ENCODE measurements at places on chromosomes 1 and 21.
A peak's percentile ranks its signal among the peaks of the same experiment; 100 is the strongest.

- no peak for DNase-seq
Measured at GRCh38 chr21:42291003-42291750, 24.0 kb downstream of the TFF3 start.

DNA sequence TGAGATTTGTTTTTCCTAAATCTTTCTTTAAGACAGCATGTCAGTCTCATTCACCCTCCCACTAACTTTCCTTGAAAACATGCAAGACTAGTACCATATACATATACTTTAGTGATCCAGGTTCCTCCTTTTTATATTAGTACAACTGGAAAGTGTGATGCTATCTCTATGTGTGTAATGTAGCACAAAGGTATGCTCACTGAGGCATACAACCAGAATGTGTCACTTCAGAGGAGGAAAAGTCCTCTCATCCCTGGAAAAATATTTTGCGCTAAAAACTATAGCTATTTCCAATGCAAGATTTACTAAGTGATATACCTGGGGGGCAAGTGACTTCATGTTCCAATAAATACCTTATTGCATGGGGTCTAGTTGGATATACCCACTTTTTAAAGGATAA is 45.9 kb downstream of the BARHL2 start:
- DNase-seq, result no peak

GRCh38 chr21:45822429-45823099 is 159.0 kb upstream of the COL6A1 start:
- no peak for DNase-seq

DNA sequence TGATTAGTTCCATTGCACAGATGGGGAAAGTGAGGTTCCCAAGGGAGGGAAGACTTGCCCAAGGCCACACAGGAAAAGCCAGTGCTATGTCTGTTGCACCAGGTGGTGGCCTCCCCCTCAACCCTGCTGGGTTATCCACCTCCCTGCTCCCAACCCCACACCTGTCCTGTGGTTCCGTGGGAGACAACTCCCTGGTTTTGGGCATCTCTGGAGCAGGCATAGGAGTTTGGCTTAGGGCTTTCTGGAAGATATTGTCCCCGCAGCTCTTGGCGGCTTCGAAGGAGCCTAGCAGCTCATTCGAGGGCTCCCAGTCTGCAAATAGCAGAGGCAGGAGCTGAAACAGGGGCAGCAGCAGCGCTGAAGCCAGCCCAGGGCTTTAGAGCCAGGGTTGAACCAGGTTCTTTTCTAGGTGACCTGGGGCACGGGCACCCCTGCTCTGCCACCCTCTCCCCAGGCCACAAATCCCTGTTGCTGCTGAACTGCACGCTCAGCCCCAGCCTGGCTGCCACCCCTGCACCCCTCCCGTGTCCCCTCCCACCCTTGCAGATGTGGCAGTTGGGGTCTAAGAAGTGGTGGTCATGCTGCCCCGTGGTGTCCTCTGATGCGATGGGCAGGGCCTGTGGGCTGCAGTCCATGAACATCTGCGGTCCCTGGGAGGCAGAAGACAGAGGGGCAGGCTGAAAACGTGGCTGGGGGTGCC is 22.1 kb downstream of the SPOCD1 start:
- DNase-seq, result no peak

DNA sequence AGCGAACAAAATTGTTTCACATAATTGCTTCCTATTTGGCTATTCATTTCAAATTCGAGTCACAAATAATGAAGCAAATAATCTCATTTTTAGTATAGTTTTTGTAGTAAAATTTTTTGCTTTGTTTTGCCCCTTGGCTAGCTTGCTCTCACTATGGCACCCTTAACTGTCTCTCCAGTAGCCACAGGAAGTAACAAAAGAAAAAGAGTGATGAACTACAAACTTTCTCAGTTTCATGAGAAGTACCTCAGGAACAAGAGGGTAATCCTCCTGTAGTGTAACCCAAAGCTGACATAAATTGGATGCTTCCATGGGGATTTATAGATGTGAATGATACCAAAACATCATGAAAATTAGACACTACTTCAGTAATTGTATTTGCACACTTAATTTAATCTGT is 242.9 kb downstream of the BARHL2 start:
- no peak for DNase-seq

DNA sequence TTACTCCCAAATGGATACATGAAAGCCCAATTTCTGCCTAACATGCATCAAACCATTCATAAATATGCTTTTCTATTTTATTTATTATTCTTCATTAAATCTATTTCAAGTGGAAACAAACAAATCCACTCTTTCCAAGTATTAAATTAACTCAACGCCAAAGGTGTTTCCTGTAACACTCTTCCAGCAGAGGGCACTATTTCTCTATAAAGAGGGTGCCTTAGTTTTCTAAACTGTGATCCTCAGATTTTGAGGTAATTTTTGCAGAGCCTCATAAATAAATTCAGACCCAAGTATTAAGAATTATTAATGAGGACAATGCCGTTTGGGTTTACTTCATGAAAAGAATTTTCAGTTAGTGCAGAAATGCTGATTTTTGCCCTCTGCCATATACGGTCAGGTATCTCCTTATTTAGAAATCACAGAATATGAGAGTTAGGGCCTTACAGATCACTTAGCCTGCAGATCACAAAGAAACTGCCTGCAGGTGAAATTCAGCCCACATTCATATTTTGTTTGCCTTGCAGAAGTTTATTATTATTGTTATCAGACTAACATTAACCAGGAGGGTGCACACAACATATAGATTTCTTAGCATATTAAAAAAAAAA is 40.1 kb upstream of the MYSM1 start:
- DNase-seq, result peak; percentile 94

GRCh38 chr1:20446796-20447195 is 39.2 kb downstream of the CAMK2N1 start:
- no peak for DNase-seq

- DNase-seq, result no peak
Measured at GRCh38 chr1:8487249-8487648, 169.3 kb downstream of the SLC45A1 start.

GRCh38 chr1:223780318-223780717 is 65.4 kb downstream of the TP53BP2 start:
- no peak for DNase-seq

GRCh38 chr1:92483610-92484471 is 2.9 kb downstream of the GFI1 start:
- peak; percentile 38 for DNase-seq

- DNase-seq, result no peak
Measured at GRCh38 chr1:176829261-176829660, 335.3 kb downstream of the ASTN1 start.

DNA sequence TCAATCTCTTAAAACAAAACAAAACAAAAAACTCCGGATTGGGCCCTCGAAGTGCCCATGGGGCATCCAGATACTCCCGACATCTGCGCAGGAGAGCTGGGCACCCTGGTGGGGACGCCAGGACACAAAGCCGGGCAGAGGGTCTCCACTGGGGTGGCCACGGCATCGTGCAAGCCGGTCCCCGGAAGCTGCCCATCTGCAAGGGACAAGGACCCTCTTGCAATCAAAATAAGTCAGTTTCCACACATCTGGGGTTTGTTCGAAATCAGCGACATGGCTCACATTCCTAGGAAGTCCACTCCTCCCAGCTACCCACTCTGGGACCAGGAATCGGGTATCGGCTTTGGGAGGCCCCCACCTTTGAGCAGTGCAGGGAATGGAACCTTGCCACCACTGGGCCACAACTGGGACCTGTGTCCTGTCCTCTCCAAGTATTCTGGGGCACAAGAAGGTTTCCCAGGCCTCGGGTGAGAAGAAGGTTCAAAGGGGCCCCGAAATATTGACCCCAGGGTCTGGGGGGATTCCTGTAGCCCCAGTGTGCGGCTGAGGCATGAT is 4.6 kb upstream of the PRDM16 start:
- no peak for DNase-seq

DNA sequence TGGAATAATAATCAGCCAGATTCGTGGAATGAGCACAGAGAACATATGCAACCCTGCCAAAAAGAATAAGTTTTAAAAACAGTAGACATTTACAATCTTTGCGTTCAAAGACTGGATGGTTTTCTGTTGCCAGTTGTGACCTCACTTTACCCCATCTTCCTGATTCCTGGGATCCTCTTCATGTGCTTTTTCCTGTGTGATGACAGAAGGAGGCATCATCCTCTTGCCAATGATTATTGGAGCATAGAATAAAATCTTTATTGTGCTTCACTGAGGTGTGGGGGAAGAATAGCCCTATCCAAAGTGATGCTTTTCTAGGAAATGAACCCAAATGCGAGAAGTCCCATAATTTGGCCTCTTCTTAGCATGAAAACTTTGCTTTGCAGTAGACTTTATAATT is 15.0 kb upstream of the BARHL2 start:
- no peak for DNase-seq

GRCh38 chr1:34500451-34500850 is 254.4 kb upstream of the GJB5 start:
- DNase-seq, result no peak

DNA sequence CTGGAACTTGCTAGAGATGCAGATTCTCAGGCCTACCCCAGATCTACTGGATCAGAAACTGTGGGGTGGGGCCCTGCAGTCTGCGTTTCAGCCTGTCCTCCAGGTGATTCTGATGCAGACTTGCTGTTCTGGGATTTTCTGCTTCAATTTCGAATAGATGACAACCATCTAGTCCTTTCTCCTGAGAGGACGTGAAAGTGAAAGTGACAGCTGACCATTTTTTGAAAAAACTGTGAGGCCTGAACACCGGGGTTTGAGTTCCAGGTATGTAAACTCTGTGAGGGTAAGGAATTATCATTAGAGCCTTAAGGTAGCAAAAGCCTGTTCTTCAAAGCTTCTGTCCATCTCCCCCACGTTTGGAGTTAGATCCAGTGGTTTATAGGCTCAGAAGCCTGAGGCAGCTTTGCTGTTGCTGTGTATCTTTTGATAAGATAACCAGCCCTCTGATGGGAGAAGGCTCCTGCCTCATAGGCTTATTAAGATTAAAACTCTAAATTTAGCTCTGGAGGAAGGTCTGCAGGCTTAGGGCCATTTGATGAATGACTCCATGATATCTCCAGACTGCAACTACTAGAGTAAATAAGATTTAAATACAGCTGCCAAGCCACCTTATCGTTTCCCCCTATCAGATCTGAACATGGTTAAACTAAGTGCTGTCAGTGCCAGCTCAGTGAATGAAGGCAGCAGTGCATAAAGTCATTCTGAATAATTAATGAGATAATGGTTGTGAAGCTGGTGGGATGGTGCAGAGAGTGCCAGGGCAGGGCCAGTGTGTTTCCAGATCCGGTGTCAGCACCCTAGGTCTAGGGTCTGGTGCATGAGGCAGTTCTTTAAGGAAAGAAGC is 335.2 kb downstream of the HHAT start:
- DNase-seq, result no peak

- DNase-seq, result peak; percentile 40
Measured at GRCh38 chr21:16169102-16169511, 439.3 kb downstream of the USP25 start.

GRCh38 chr21:28674763-28675162 is 317.9 kb downstream of the LTN1 start:
- DNase-seq, result no peak

- no peak for DNase-seq
Measured at GRCh38 chr1:163085904-163086268, 16.7 kb downstream of the RGS4 start.

- DNase-seq, result peak; percentile 92
Measured at GRCh38 chr1:26607186-26607585, 77.6 kb downstream of the RPS6KA1 start.

DNA sequence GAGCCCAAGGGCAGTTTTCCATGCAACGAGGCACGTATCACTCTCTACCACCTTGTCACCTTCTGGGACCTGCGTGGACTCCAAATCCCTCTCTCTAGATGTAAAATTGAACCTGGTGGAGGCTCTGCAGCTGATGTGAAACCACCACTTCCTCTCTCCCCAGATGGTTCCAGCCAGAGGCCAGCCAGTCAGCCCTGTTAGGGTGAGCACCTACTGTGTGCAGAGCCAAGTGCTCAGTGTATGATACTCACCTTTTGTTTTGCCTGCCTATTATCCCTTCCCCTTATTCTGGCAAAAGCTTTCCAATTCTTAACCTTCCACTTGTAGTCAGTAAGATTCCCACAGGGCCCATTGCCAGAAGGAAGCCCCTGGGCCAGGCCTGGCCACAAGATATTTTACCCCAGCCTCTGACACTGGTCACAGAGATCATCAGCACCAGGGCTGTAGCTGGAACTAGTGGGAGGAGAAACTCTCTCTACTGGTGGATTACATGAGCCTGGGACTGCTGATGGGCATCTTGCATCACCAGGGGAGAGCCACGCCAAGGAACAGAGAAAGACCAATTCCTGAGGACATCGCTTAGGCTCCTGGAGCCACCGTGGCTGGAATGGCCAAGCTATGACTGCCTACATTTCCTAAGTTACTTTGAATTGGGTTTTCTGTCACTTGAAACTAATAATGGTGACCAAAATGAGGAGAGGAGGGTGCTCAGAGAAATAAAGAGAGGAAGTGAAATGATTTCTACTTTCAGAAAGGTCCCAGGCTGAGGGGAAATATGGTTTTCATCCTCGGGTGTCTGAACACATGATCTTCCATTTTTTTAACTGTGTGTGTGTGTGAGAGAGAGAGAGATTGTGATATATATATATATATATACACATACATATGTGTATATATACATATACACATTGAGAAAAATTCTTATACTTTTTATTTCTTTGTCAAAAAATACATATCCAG is 26.6 kb upstream of the RD3 start:
- peak; percentile 61 for DNase-seq

GRCh38 chr1:18949686-18950400 is 6.6 kb downstream of the IFFO2 start:
- peak; percentile 41 for DNase-seq

DNA sequence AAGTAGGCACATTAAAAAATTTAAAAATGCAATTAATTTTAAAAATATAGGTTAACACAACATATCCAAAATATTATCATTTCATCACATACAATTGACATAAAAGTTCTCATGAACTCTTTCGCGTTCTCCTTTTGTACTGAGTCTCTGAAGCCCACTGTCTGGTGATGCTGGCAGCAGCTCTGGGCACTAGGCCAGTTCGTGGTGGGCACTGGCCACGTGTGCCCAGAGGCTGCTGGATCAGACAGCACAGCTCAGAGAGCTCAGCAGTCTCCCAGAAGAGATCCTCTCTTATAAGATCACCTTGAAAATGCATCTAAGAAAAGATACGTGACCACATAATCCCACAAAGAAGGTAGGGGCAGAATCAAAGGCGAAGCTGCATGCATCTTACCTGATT is 9.9 kb downstream of the CEP104 start:
- no peak for DNase-seq

GRCh38 chr1:9326596-9326995 is 33.9 kb downstream of the SPSB1 start:
- no peak for DNase-seq

DNA sequence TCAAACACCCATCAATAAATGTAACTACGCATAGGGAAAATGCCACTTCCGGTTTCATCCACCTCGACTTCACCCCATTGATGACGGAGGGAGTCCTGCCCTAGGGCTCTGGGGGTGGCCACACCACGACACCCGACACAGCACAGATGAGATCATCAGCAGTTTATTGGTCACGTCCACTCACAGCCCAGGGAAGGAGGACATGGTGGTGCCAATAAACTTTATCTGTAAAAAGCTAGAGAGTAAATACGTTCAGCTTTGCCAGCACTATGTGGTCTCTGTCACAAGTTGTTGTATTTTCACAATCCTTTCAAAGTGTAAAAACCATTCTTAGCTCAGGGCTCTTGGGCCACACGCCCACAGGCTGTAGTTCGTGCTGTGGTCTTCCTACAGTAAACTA is 16.3 kb downstream of the SETD4 start:
- no peak for DNase-seq

Measured in suppressor macrophage treated with lipopolysaccharide for 1 hour (primary cell).